COLO829 (cell line): ENCODE measurements at places on chromosomes 1 and 21.

GRCh38 chr1:185727726-185728125 is 6.5 kb upstream of the HMCN1 start:
- DNase-seq, result no peak

DNA sequence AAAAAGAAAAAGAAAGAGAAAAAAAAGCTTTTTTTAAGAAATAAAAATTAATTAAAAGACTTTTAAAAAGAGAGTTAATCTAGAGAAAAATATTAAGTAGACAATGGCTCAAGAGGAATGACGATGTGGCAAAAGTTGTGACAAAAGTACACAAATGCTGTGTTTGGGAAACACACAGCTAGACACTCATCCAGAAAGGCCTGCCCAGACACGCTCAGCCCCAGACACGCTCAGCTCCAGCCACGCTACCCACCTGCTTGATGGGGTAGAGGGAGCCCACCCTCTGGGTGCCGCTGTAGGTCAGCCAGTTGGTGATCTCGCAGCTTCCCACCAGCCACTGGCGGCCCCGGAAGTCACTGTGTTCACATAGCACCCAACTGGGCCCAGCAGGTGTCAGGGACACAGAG is 10.2 kb downstream of the CD52 start:
- DNase-seq, result no peak

GRCh38 chr1:89555550-89555949 is 30.9 kb downstream of the LRRC8B start:
- no peak for DNase-seq

DNA sequence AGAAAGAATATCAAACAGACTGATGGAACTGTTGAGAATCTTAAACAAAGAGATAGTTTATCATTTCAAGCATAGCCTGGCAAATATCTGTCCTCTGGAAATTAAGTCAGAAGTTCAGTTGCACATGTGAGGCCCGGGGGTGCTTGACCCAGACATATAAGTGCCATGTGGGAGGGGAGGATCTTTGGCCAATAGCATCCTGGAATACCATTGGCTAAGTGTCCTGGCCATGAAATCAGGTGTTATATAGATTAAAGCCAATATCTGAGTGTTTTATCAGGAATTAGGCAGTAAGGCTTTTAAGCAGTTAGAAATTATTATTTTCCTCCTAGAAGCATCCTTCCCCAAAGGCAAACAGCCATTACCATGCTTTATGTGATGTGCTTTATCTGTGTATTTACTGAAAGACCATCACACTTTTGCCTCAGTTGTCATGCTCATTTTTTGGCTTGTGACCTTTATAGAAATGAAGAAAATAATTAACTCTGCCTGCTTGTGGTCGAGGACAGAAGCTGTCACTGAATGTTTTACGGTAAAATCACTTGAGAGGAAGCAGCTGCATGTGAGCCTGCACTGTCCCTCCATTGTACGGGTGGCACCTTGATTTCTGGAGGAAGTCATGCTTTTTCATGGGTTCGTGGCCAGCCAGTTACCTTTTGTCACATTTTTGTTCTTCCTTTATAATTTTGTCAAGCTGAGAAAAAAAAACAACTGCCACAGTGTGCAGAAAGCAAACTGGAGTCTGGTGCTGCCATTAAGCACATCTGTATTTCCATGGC is 259.9 kb upstream of the FMN2 start:
- DNase-seq, result no peak

- no peak for DNase-seq
These were observed 294.9 kb downstream of the LRRIQ3 start for GRCh38 chr1:73903092-73903491.

DNA sequence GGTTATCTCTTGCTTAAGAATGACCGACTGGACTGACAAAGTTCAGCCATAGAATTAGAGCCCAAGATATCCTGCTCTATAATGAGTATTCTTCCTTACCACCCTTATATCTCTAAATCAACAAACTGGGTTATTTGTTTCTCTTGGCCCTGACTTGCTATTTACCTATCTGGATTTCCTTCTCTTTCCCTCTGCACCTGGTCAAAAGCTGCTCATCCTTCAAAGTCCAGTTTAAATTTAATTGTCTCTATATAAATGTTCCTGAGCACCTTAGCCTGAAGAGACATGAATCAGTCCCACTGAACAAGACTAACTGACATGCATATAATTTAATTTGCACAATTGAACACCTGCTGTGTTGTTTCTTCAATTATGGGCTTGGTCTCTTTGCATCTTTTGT is 127.1 kb upstream of the KCNJ15 start:
- no peak for DNase-seq

GRCh38 chr1:40592107-40592803 is 60.8 kb downstream of the ZNF684 start:
- no peak for DNase-seq

DNA sequence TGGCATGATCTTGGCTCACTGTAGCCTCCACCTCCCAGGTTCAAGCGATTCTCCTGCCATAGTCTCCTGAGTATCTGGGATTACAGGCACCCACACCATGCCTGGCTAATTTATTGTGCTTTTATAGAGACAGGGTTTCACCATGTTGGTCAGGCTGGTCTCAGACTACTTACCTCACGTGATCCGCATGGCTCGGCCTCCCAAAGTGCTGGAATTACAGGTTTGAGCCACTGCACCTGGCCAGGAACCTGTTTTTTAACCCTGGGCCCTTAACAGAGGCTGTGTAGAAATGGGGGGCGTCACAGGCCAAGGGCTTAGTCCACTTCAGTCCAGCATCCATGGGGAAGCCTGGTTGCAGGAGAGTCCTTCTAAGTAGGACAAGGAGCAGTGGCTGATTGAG is 9.3 kb downstream of the FBLIM1 start:
- no peak for DNase-seq

- DNase-seq, result no peak
These were observed 37.0 kb downstream of the CCDC185 start for GRCh38 chr1:223430236-223430635.

GRCh38 chr1:110055493-110056284 is 14.8 kb downstream of the ALX3 start:
- no peak for DNase-seq

DNA sequence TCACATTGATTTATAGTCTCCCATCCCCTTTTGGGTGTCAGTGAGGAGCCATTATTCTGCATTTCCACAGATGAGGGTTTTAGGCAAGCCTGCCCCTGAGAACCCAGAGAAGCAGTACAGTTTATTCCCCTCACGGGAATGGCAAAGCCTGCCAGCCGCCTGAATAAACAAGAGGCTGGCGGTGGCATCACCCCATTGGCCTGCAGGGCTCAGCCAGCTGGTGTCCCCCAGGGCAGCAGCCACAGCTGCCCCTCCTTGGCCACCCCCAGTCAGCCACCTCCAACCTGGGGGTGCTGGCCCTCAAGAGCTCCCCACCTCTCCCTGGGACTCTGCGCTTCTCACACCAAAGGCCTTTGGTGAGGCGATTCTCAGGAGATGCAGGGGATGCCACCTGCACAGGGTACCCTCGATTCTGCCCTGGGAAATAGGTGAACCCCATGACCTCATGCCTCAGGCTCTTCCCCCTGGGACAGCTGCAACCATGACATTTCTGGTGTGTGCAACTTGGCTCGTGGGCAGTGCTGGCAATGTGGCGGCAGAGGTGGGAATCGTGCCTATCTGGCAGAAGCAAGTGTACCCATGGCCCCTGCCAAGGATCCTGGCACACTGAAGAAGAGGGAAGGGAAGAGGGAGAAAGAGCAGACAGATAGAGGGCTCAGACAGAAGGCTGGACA is 14.0 kb downstream of the OLFML2B start:
- DNase-seq, result no peak
